Body of pancreas (tissue), 4 donors: ENCODE measurements at places on chromosomes 12 and 14.
A peak's percentile ranks its signal among the peaks of the same experiment; 100 is the strongest.

DNA sequence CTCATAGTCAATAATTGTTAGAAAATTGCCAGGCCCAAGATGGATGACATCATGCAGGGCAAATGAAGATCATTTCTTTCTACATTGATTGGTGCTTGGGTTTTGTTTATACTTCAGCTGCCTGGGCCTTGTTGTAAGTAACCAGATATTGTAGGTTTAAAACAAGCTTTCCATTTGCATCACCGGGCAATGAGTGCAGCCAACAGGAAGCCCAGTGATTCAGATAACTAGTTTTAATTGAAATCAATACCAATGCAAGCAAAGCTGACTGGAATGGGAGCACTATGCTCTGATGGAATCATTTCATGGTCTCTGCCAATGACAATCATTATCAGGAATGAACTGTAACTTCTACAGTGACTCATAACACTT is 279.3 kb downstream of the DUSP6 start:
- peak; percentile 26 for DNase-seq

- DNase-seq = no peak
Measured at GRCh38 chr12:11624116-11624515, 25.4 kb upstream of the ETV6 start.

DNA sequence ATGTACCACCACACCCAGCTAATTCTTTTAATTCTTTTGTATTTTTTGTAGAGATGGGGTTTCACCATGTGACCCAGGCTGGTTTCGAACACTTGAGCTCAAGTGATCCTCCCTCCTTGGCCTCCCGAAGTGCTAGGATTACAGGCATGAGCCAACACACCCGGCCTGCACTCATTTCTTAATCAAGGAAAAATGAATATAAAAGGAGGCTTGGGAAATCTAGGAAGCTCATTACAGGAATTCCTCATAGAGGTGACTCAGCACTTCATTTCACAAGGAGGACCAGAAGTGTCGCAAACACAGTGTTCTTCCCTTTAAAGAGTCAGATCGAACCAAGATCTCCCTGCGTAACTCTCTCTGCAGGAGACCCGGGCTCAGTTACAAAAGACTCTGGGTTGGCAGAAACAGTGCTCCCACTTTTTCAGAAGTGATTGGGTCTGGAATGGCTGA is 30.3 kb downstream of the NFKBIA start:
- peak; percentile 69 for DNase-seq

GRCh38 chr12:54661048-54661447 is 12.9 kb upstream of the DCD start:
- DNase-seq = no peak

DNA sequence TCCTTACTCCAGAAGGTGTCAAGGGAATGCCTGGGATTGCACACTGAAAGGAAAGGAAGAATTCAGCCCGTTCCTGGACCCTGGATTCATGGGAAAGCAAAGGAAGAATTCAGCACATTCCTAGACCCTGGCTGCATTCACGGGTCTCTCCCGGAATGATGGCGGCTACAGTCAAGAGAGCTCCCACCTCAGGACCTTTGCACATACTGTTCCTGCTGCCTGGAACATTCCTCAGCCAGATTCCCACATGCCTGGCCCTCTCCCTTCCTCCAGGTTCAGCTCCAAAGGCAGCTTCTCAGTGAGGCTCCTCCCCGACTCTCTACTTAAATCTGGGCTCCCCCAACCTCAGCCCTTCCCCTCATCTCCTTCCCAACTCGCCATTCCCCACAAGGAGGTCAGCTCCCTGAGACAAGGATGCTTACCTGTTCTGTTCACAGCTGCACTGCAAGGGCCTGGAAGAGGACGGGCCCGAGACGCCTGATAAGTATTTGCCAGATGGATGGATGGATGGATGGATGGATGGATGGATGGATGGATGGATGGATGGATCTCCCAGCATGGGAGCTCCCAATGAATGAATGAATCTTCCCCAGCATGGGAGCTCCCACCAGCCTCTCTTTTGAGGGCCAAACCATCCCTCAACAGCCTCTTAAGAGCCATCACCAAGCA is 77.4 kb downstream of the NCOR2 start:
- DNase-seq = no peak

DNA sequence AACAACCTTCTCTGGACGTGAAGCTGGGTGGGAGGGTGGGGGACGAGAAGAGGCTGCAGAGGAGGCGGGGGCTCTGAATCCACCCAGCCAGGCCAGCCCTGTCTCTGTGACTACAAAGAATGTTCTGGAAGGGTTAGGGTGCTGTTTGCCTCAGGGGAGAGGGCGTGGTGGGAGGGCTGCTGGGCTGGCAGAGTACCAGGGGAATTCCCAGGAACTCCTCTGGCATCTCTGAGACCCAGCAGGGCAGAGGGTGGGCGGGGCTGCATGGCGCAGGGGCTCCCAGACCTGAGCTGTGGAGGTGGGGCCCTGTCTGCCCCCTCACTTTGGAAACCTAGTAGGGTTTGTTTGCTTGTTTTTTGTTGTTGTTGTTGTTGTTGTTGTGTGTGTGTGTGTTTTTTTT is 45.5 kb upstream of the FZD10 start:
- no peak for DNase-seq

- DNase-seq = no peak
Measured at GRCh38 chr12:79344855-79345847, 345.6 kb downstream of the PAWR start.
